ENCODE measurements at places on chromosomes 13 and 19.

DNA sequence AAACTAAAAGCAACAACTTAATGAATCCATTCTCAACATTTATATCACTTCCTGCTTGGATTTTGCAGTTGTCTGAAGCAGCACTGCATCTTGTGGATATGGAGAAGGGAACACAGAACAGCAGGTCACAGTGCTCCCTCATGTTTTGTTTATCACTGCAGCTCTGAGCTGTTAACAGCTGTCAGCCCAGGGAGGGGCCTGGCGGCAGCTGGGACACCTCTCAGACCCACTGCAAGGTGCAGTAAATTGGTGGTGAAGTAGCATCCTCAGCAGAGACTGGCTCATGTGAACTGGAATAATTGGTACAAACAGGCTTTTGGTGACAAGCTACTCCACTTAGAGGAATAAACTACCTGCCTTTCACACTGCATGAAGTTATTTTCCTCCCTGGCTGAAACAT, 170.4 kb downstream of the LIG4 start:
- H3K27me3 ChIP-seq: no peaks in the 10 kb centered on the region
- H3K4me1 ChIP-seq: no peaks in the 10 kb centered on the region
- no peak overlapping the region for H3K4me3 ChIP-seq
- no peak for DNase-seq

DNA sequence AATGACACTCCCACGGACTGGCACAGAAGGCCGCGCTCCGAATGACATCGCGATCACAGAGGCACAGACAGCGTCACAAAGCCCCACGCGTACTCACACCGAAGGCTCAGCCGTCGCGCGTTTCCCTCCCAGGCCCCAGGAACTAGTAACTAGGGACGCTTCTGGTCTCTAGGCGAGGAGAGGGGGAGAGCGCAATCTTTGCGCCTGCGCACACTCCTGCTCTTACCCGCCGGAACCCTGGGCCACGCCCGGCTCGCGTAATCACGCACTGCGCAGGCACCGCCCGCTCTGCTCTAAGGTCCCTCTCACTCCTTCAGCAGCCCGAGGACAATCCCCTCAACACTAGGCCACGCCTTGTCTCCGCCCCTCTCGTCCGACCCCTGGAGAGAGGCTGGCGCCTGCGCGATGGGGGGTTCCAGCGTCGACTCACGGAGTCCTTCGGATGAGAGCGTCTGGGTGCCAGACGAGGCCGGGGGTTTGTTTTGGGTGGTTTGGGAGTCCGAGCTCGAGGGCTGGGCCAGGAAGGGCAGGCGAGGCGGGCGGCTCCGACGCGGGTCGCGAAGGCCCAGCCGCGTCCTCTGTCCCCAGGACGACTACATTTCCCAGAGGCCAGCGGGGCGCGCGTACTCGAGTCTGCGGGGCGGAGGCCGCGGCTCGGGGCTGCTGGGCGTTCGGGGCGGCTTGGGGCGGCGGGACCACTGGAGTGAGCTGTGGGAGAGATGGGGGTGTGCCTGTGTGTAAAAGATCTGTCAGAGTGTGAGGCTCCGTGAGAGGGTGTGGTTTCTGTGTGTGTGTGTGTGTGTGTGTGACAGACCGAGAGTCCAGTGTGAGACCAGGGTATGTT, at the start of gene ZNF471:
TSS of gene ZNF471 (plus strand) at position 410 of the 844 bp plus-strand sequence. CDS start 3,717 bp downstream, outside the sequence.
- H3K36me3 ChIP-seq: 0 out of 2 replicates have a peak, but pooled peaks cover 2% of the 10 kb centered on the region
- no peaks in the 10 kb centered on the region for H3K27me3 ChIP-seq
- no peaks in the 10 kb centered on the region for H3K4me1 ChIP-seq
- peak within 1 kb of the TSS; percentile 86 for H3K4me3 ChIP-seq
- DNase-seq: peak; percentile 100

DNA sequence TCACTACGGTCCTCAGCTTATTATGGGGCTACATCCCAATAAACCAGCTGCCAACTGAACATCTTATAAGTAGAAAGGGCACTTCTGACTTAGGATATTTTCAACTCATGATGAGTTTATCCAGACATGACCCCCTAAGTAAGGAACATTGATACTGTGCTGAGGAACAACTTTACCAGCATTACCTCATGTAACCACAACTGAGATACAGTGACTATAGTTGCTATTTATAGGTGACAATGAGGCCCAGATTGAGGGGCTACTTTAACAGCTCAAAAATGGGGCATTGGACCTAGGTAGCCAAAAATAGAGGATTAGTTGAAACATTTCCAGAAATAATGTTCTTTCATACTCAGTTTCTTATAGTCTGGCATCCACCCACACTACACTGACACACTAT, 26.8 kb downstream of the SKA3 start:
- no peak overlapping the region for H3K27ac ChIP-seq
- peak; percentile 4 for DNase-seq
- no peaks in the 10 kb centered on the region for H3K27me3 ChIP-seq
- no peaks in the 10 kb centered on the region for H3K4me1 ChIP-seq

- DNase-seq: peak; percentile 60
- peak overlapping the region; percentile 5 for H3K27ac ChIP-seq
- H3K4me3 ChIP-seq: no peak overlapping the region
- no peaks in the 10 kb centered on the region for H3K36me3 ChIP-seq
- H3K27me3 ChIP-seq: no peaks in the 10 kb centered on the region
- H3K4me1 ChIP-seq: peaks cover 9% of the 10 kb centered on the region
Measured at GRCh38 chr13:51494156-51494555, 41.3 kb upstream of the INTS6 start.

GRCh38 chr19:44728178-44728577, 20.3 kb upstream of the BCL3 start:
- no peak for DNase-seq
- no peak overlapping the region for H3K4me3 ChIP-seq
- peaks cover 11% of the 10 kb centered on the region for H3K4me1 ChIP-seq
- no peak overlapping the region for H3K27ac ChIP-seq
- no peaks in the 10 kb centered on the region for H3K27me3 ChIP-seq

- no peaks in the 10 kb centered on the region for H3K4me1 ChIP-seq
- H3K27me3 ChIP-seq: peaks cover 72% of the 10 kb centered on the region
- H3K36me3 ChIP-seq: no peaks in the 10 kb centered on the region
- no peak overlapping the region for H3K27ac ChIP-seq
- no peak overlapping the region for H3K4me3 ChIP-seq
Measured at GRCh38 chr13:20221772-20222171, 10.3 kb downstream of the GJB6 start.

GRCh38 chr19:1163934-1164683, 10.0 kb downstream of the SBNO2 start:
- no peak overlapping the region for H3K27ac ChIP-seq
- no peak overlapping the region for H3K4me3 ChIP-seq
- no peak for DNase-seq
- H3K27me3 ChIP-seq: no peaks in the 10 kb centered on the region

GRCh38 chr13:77720988-77721387, 23.5 kb downstream of the SLAIN1 start:
- no peaks in the 10 kb centered on the region for H3K4me1 ChIP-seq
- no peak for DNase-seq
- H3K27ac ChIP-seq: no peak overlapping the region
- H3K27me3 ChIP-seq: peaks cover 12% of the 10 kb centered on the region
- no peak overlapping the region for H3K4me3 ChIP-seq
